Endodermal cell (in vitro differentiated cells): ENCODE measurements at places on chromosomes 7 and 10.

GRCh38 chr10:7075851-7076250, 335.0 kb downstream of the SFMBT2 start:
- peak; percentile 10 for DNase-seq

DNA sequence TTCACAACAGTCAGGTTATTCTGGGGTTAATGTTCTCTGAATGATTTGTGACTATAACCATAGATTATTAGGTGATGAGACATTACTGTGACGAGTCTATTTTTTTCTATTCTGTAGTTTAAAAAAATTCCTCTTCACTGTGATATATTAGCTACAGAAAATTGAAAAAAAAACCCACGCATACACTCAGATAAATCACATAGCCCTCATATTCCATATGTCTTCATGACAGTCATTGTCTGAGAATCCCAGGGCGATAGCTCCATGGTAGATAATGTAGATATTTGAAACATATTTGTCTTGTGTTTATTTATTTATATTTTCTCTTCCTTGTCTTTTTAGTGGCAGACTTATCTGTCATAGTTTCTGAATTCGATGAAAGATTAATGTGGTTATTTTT, 110.0 kb downstream of the CAMK1D start:
- no peak for DNase-seq

DNA sequence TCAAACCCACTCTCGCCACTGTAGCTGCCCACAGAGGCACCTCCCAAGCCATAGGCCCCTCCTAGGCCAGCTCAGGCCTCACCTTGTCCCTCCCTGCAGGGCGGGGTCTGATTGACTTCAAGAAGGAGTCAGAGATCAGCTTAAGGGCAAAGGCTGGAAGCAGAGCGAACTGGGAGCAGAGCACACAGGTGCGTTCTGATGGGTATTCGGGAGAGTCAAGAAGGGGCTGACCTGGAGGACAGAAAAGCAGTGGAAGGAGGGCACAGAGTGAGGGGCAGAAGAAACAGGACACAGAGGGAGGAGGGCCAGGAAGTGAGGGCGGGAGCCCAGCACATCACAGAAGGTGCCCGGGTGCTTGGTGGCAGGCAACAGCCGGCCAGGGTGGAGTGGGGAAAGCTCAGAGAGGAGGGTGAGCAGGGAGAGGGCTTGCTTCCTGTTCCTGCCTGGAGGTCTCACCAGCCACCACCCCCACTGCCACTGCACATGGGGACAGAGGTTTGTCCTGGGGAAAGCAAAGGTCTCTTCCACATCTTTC, at the start of gene AOC1:
TSS of gene AOC1 (plus strand) at position 147 of the 535 bp plus-strand sequence. CDS start 3,954 bp downstream, outside the sequence.
- peak; percentile 66 for DNase-seq

DNA sequence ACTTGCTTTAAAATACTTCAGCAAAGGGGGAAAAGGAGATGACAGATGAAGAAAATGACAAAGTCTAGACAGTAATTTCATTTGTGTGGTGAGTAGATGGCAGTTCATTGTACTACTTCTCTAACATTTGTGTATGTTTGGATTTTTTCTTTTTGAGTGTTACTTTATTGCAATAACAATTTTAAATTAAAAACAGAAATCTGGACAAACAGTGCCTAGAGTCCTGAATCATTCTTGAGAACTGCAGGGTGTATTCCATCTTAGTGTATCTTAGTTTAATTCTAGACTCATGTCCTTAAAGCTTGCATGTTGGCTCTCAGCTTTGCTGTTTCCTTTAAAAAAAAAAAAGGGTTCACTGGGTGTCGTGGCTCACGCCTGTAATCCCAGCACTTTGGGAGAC, 31.1 kb downstream of the HOXA1 start:
- DNase-seq: no peak

DNA sequence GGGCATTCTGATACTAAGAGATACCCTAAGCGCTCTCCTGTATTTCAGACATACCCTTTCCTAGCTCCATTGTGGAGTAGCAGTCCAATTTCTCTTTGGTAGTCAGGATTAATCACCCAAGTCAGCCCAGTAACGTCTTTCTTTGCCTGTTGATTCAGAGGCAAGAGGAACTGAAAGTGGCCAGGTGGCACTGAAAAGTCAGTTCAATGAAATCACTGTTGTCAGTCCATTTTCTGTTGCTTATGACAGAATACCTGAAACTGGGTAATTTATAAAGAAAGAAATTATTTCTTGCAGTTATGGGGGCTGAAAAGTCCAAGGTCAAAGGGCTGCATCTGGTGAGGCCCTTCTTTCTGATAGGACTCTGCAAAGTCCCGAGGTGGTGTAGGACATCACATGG, 40.2 kb downstream of the ANKRD61 start:
- no peak for DNase-seq

DNA sequence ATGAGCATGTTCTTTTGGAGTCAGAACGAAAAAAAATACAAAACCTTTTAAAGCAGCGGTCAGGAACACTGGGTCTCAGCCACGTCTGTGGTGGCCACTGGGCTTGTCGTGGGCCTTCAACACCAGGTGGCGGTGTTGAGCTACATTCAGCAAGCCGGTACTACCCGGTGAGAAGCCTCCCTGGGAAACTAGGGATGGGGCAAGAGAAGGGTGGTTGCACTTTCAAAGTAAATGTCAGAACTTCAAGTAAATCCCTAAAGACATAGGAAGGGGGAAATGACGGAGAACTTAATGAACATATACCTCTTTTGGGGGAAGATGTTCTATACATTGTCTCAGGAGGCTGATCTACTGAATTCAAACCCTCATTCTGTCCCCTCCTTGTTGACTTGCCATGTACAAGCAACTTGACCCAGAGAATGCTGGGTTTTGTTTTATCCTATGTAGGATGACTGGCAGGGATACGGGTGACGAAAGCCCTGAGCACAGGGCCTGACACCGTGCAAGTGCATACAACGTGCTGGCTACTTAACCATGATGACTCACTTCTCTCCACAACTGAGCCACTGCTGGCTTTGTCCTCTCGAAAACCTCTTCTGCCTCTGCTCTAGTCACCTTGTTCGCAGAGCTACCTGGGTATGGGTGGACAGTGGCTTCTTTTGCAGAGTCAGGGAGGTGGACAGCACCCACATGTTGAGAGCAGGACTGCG, 49.0 kb upstream of the BAMBI start:
- peak; percentile 94 for DNase-seq

DNA sequence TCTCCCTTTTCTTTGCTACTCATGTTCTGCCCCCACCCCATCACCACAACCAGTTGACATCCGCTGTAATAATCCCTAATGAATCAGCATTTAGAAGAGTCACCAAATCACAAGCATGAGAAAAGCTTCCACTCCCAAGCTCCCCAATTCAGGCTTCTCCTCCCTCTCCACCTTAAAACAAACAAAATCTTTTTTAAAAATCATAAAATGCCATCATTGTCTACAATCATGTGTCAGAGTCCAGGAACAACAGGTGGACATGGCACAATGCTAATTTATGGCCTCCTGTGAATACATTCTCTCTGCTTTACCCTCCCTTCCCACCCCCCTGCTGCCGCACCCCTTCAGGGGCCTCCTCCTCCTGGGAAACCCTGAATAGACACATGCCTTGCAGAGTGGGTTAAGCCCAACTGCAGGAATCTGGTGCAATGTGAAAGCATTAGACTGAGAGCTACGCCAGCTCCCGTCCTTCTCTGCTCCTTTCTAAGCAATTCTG, 3.7 kb downstream of the LRRC4 start:
- DNase-seq: no peak

- peak; percentile 23 for DNase-seq
Observed at GRCh38 chr7:71186535-71187057, 54.7 kb downstream of the GALNT17 start.
